Posterior vena cava (tissue), 2 donors: ENCODE measurements at places on chromosomes 7 and 10.
A peak's percentile ranks its signal among the peaks of the same experiment; 100 is the strongest.

- peak; percentile 84 for DNase-seq
These were observed 669 bp downstream of the PI4K2A start for GRCh38 chr10:97640868-97641811.

GRCh38 chr10:131946880-131947279 is 34.8 kb downstream of the BNIP3 start:
- DNase-seq: no peak

GRCh38 chr7:127677433-127678230 is 25.6 kb downstream of the SND1 start:
- DNase-seq: no peak

DNA sequence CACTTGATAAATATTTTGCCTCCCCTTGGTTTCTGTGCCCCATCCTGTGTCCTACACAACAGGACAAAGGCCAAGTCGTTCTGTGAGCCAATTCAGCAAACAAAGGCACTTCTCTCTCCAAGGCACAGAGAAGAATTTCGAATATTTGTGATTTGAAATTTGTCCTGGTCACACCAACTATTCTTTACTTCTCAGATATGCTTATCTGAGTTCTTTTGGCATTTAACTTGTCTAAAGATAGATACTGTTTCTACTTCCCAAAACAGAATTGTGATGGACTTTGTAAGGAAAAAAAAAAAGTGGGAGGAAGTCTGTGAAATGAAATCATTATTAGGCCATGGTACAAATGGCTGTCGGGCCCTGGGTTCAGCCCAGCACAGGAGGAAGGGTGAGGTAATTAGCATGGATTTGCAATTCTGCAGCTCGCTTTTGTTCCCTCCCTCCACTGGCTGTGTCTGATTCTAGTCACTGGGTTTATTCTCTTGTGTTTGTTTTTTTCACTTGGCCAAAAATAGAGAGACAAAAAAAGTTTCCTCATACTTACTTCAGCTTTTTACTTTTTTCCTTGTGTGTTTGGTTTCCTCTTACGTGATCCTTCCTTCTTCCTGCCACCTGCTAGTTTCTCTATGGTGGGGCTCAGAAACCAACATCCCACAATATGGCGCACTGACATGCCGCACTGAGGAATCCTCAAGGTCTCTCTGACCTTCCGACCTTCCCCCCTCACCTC is 108.2 kb upstream of the MKLN1 start:
- peak; percentile 88 for DNase-seq

- DNase-seq: no peak
These were observed 45.6 kb downstream of the FEZF1 start for GRCh38 chr7:122258971-122259370.

DNA sequence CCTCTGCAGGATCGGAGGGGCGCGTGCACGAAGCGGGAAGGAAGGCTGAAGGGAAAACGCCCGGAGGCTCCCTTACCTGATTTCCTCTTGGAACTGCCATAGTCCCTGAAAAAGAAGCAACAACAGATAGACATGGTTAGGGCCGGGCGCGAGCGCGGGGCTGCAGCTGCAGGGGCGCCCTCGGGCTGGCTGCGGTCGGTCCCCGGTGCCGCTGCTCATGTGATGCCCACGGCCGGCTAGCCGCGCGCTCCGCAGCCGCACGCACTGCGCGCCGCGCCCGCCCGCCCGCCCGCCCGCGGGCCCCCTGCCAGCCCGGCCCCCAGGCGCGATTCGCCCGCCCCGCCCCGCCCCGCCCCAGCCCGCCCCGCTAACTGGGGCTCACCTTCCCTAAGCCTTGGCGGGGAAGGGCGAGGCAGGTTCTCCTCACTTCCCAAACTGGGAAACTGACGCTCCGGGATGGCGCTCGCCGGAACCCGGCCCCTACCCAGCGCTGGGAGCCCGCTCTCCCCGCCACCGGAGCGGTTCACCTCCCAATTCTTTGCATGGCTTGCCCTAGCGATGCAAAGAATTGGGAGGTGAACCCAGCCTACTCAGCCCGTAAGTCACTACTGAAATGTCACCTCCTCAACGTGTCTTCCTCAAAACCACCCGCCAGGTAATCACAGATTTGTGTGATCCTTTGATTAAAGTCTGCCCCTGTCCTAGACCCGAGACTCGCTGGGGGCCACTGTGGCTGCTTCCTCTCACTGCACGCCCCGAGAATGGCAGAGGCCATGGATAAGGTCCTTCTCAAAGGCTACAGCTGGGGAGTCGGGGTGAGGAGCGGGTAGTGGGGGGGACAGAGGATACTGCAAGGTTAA is 162.2 kb downstream of the SH3PXD2A start:
- no peak for DNase-seq

DNA sequence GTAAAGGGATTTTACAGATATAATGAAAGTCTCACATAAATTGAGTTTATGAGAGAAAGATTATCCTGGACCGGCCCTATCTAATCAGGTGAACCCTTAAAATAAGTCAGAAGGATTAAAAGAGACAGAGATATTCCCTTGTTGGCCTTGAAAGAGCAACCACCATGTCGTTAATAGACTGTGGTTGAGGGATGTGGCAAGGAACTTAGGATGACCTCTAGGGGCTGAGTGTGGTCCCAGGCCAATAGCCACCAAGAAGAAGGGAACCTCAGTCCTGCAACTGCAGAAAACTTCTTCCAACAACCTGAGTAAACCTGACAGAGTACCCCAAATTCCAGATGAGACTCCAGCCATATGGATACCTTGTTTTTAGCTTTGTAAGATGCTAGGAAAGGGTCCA is 121.5 kb downstream of the POLR1F start:
- DNase-seq: no peak

- no peak for DNase-seq
These were observed 178.7 kb downstream of the JAZF1 start for GRCh38 chr7:28001896-28002295.

DNA sequence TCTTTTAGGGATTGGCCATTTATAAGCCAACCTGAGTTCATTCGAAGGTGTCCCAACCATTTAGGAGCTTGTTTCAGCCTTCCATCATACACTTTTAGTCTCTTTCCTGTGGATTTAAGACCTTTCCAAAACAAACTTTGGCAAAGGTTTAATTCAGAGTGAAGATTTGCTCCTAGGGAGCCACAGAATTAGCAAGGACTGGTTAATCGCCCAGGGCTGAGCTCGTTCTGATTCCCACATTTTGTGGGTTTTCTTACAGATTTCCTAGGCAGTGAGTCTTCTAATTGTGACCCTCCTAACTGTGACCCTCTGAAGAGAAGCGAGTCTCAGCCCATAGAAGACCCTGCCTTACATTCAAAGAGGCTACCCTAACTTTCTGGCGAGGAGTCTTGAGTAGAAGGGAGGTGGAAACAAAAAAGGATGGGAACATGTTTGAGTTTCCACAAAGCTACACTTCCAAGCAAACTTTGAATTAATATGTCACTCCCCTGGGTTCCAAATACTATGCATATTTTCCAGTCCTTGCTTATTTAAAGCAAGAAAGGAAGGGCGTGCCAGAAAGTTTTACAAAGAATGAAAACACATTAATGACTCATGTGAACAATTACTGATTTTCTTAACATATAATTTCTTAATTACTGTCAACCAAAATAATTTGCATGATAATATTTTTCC is 118.3 kb downstream of the ARID5B start:
- DNase-seq: no peak

GRCh38 chr10:132878730-132879407 is 63.5 kb downstream of the CFAP46 start:
- DNase-seq: peak; percentile 69

GRCh38 chr10:122460891-122461293 is 461 bp upstream of the HTRA1 start:
- DNase-seq: no peak

DNA sequence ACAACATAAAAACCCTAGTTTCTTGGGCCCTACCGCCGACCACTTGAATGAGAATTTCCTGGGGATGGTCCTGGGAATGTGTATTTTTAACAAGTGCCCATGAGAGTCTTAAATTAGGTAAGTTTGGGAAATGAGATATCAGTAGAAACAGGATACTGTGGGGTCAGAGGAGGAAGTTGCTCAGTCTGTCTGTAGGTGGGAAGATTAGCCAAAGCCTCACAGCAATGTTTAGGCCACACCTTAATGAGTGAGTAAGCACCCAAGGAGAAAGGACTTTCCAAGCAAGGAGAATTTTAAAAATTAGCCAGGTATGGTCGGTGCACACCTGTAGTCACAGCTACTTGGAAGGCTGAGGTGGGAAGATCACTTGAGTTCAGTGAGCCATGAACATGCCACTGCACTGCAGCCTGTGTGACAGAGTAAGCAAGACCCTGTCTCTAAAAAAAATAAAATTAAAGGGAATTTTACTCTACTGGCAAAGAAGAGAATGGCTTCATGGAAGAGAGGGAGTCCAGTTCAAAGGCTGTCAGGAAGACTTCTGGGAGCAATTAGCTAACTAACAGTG is 31.9 kb downstream of the PAPSS2 start:
- DNase-seq: no peak

- no peak for DNase-seq
These were observed 158.5 kb downstream of the HERPUD2 start for GRCh38 chr7:35536396-35536826.

DNA sequence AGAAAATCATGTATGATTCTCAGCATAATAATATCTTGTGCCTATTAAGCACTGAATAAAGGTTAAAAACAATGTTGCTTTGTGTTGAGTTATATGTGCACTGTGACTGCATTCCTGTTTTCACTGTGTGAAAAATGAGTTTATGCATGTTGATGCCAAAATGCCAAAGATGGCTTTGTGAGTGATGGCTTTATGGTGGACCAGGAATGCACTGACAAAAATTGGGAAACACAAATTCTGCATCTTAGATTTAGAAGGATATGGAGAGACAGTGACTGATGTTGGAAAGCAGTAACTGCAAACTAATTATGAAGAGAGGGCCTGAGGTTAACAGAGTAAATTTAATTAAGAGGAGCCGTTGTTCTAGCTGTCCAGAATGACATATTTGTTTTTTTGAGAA is 440.4 kb downstream of the KIF20B start:
- no peak for DNase-seq

GRCh38 chr10:7423521-7423920 is 12.7 kb upstream of the SFMBT2 start:
- no peak for DNase-seq

DNA sequence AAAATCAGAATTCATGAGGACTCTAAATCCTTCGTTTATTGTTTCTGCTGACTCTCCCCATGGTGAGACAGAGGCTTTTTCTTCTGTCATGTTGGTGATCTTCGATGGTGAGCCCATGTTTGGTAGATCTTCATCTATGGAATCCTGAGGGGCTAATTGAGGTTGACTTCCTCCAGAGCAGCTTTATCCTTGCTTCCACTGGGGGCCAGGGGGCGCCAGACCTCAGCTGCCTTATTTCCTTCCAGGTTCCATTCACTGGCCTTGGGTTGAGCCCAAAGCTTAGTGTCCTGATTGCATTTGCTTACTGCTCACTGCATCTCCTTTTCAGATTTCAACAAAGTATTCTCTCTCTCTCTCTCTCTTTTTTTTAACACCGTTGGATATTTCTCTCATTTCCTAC is 80.7 kb downstream of the GCC1 start:
- no peak for DNase-seq

DNA sequence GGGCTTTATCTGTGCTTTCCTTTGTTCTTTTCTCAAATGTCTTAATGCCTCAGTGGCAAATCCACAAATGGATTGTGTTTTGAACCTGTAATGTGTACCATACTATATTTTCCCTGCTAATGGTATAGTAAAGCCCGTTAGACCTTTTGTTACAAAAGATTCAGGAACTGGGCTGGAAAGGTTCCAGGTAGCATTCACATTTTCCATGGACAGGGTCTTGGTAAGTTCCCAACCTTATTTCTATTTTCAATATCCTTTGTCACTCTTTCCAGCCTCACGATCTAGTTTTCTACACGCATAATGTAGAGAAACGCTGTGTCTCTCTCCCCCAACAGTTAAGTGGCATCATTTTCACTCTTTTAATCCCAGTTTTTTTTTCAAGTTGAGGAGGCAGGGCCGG is 153.0 kb downstream of the PLCE1 start:
- no peak for DNase-seq

DNA sequence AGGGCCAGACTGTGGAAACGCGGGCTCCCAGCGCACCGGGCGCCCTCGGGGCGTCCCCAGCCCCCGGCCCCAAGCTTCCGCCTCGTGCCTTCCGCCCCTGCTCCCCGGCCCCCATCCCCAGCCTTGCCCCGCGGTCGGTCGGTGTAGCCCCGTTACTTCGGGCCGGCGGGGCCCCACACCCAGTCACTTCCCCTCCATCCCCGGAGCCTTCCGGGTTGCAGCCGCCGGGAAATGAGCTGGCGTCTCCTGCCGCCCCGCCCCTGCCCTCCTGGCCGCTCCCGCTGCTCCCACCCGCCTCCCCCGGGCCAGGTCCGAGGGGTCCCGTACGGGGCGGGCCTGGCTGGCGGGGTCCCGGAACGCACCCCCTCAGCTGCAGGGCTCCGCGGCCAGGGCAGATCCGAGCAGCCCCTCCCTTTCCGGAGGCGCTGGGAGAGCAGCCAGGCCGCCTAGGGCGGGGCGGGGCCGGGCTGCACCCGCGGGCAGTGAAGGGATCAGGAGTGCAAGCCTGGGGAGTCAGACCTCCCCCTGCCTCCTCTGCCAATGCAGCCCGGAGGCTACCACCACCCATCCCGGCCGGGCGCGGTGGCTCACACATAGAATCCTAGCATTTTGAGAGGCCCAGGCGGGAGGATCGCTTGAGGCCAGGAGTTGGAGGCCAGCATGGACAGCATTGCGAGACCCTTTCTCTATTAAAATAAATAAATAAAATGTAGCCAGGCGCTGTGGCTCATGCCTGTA is 709 bp downstream of the ARPC1B start:
- DNase-seq: peak; percentile 95

GRCh38 chr10:95031656-95032055 is 37.6 kb downstream of the CYP2C8 start:
- DNase-seq: no peak

DNA sequence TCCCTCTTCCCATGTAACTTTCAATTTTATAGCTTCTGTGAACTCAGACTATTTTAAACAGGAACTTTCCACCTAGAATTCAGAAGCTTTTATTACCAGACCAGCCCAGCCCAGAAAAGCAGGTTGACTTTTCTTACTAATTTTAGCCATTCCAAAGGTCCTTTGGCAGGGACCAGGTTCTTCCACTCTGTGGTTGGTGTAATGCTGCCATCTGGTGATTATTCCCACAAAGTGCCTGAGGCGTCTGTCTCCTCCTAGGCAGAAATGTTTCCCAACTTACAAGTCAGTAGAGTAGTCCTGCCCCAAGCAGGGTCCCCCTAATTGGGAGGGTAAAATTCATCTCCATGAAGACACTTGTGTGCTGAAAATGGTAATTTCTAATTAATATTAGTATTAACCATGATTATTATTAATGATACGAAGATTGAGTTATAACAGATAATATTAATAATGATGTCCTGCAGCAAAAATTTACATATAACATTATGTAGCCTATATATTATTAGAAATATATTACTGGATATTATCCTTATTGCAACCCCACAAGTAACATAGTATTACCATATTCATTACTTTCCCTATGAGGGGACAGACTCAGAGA is 53.0 kb upstream of the PPP1R17 start:
- no peak for DNase-seq

GRCh38 chr10:34505338-34505737 is 309.8 kb downstream of the PARD3 start:
- DNase-seq: no peak
